ENCODE measurements at places on chromosomes 6 and 20.
A peak's percentile ranks its signal among the peaks of the same experiment; 100 is the strongest.

- no peak for DNase-seq
Observed at GRCh38 chr20:17557675-17558006, 12.2 kb upstream of the DSTN start.

DNA sequence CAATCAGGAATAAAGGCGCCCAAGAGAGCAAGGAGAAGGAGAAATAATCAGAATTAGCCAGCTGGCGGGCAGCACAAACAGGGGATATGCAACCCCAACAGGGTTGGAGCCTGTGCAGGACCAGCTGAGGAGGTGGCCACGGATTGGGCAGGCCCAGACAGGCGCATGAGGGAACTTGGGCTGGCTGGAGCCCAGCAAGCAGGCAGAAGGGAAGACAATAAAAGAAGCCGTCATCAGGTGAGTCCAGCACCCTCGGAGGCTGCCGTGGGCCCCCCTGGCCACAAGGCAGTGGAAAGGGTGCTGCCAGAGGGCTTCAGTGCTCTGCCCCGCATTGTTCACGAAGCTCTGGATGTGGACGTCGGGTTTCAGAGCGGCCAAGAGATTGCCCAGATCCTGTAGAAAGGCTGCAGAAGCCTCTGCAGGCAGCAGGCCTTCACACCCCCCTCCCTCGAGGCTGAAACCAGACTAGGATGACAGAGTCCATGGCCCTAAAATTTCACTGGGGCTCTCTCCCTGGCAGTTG is 28.4 kb upstream of the MAFB start:
- no peak for DNase-seq

DNA sequence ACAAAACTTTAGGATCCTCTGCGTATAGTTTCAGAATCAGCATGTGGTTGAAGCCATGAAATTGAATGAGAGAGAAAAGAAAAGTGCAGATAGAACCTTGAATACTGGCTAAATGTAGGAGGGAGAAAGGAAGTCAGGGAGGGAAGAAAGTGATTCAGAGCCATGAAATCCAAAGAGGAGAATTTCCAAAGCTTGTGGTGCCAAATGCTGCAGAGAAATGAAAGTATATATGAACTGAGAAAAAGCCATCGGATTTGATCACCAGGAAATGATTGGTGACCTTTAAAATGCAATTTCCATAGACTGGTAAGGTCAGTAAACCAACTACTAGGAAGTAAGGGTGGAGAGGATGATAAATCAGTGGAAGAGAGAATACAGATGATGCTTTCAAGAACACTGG is 142.3 kb downstream of the TFAP2A start:
- no peak for DNase-seq

DNA sequence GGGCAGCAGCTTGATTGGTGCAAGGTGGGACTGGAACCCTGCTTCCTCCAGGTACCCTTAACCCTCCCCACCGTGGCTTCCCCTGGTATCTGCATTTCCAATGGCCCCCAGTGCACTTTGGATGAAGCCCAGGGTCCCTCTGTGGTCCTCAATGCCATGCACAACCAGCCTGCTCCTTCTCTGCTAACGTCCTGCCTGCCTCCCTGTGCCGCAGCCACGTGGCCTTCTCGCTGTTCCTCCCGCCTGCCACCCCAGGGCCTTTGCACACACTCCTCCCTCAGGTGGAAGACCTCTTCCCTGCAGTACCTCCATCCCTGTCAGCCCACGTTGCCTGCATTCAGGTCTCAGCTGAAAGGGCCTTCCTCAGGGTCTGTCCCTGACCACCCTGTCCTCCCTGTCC is 101.6 kb downstream of the BMP7 start:
- DNase-seq, result no peak

DNA sequence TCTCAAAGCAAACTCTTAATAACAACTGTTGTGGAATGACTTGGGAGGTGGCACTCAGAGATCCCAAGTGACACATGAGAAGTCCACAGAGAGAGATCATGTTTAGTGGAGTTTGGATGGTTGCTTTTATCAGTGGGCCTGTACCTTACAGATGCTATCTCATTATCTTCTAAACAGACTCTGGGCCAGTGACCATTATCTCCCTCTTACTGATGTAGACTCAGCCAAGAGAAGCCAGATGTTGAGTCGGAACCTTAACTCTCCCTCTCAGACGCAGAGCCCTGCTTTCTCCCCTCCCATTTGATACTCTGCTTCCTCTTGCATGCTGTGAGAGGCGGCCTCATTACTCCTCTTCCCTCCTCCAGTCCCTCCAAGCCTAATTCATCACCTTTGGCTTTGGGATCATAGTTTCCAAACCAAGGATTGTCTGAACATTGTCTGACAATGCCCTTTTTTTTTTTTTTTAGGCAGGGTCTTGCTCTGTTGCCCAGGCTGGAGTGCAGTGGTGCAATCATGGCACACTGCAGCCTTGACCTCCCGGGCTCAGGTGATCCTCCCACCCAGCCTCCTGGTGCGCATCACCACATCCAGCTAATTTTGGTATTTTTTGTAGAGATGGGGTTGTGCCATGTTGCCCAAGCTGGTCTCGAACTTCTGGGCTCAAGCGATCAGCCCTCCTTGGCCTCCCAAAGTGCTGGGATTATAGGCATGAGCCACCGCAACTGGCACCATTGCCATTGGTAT is 4.5 kb upstream of the DDR1 start:
- DNase-seq, result no peak

DNA sequence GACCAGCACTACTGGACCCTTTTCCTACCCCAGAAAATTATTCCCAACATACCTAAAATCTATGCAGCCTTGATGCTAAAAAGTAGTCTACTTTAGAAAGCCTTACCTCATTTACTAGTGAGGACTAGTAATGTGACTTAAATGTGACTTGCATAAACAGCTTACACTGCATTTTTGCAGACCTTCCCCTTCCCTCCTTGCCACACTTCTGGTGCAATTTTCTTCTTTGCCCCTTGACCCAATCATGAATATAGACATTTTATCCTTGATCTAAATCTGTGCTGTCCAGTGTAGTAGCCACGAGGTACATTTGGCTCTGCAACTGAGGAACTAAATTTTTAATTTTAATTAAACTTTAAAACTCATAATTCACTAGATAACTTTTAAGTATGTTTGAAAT is 7.0 kb upstream of the ZKSCAN8 start:
- DNase-seq, result no peak

DNA sequence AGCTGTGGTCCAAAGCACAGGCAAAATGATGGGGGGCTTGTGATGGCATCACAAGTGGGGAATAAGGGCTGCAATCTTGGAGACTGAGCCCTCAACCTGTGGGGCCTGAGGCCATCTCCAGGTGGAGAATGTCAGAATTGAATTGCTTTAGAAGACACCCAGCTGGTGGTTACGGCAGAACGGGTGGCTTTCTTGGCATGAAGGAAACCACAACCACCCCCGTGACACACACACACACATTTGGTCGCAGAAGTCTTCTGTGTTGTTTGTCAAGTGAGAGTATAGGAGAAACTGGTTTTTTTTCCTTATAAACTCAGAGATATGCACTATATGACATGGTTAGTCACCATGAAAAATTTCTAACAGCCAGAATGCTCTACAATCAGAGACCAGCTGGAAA is 139.5 kb upstream of the CDH4 start:
- no peak for DNase-seq

- DNase-seq, result no peak
Observed at GRCh38 chr6:1770968-1771723, 161.4 kb downstream of the FOXC1 start.

DNA sequence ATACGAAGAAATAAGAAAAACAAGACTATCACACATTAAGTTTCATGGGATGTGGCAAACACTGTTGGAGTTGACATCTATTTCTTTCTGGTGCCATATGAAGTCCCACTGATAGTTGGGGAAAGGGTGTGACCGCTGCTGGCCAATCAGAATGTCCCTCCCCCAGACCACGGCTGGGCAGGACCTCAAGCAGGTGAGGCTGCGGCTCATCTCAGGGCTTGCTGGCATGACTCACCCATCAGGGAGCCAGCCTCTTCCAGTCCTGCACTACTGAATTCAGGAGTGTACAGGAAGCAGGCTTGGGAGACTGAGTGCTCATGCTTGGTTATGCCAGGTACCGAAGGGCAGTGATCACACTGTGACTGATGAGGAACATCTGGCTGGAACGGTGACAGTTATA is 18.9 kb downstream of the PREP start:
- no peak for DNase-seq

- DNase-seq, result peak; percentile 42
Observed at GRCh38 chr6:40550202-40551101, 36.7 kb downstream of the LRFN2 start.

- no peak for DNase-seq
Observed at GRCh38 chr6:139508023-139508422, 133.6 kb upstream of the CITED2 start.

- DNase-seq, result no peak
Observed at GRCh38 chr6:140752234-140752633, 1377.8 kb upstream of the CITED2 start.

GRCh38 chr6:159680104-159680503 is 12.9 kb downstream of the SOD2 start:
- DNase-seq, result no peak

DNA sequence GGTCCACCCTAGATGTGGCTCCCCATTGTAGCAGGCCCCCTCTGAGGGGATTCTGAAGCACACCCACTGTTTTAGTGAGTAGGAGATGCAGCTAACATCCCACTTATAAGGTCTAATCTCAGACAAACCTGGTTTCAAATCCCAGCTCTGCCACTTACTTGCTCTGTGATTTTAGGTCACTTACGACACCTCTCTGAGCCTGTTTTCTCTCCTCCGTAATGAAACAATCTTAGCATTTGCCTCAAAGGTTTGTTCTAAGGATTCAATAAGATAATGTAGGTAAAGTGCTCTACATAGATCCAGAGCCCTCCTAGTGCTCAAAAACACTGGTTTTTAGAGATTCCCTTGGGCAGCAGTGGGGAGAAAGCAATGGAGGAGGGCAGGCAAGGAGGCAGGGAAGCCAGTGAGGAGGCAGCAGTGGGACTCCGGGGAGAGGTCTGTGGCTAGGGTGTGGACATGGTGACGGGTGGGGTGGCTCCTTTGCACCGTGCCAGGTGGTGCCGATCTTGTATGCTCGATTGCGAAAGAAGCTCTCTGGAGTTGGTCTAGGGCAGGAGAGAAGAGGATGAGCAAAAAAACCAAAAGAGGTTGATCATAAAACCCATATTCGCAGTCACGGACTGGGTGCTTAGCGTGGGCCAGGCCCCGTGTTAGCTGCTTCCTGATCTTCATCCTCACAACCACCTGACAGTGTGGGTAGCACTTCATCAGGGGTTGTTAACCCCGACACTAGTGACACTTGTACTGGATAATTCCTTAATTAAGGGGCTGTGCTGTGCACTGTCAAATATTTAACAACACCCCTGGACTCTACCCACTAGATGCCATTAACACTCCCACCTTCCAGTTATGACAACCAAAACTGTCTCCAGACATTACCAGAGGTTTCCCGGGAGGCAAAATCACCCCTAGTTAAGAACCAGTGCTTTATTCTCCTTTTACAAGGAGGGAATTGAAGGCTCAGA is 16.8 kb upstream of the PTGIS start:
- DNase-seq, result no peak

- no peak for DNase-seq
Observed at GRCh38 chr6:24823185-24823584, 24.5 kb upstream of the ARMH2 start.

DNA sequence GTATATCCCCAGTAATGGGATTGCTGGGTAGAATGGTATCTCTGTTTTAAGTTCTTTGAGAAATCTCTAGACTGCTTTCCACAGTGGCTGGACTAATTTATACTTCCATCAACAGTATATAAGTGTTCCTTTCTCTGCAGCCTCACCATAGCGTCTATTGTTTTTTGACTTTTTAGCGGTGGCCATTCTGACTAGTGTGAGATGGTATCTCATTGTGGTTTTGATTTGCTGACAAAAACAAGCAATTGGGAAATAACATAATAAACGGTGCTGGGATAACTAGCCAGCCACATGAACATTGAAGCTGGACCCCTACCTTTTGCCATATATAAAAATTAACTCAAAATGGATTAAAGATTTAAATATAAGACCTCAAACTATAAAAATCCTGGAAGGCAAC is 14.2 kb downstream of the OR2A4 start:
- DNase-seq, result no peak

DNA sequence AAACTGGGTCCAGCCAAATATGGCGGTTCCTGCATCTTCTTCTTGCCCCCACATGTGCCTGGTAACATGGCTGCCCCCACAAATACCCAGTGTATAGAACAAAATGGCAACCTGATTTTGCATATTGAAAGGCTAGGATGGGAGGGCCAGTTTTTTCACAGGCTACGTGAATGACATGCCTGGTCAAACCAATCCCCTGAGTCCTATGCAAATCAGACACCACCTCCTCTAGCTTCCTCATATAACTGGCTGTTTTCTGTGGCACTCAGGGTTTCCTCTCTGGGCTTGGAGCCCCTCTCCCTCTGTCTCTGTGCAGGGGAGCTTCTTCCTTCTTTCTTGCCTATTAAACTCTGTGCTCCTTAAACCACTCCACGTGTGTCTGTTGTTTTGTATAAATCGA is 372.1 kb downstream of the KIF16B start:
- no peak for DNase-seq

DNA sequence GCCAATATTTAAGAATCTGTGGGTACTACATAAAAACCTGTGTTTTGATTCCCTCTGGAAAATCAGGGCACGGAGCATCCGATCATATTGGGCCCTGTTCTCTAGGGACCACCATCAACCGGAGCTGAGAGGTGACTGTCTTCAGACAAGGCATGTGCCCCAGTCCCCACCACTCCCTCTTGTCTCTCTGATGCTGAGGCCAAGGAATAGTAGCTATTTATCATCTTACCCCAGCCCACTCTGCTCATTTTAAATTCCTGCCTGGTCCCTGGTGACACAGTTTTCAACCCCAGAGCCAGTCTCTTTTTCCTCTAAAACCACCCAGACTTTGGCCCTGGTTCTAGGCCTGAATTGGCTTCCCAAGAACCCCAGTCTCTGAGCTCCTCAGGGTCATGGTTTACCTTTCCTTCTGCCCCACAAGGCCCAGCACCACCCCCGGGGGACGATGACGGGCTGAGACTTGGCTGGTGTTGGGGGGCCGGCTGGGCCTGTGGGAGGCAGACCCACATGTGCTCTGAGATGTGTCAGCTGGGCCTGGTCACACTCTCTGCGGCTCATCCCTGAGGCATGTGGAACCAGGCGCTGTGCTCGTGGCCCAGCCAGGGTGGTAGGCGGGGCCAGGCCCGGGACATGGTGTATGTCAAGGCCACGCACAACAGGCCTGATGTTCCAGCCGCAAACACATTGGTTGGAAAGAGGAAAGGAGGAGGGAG is 114.4 kb downstream of the CEBPB start:
- DNase-seq, result peak; percentile 83

DNA sequence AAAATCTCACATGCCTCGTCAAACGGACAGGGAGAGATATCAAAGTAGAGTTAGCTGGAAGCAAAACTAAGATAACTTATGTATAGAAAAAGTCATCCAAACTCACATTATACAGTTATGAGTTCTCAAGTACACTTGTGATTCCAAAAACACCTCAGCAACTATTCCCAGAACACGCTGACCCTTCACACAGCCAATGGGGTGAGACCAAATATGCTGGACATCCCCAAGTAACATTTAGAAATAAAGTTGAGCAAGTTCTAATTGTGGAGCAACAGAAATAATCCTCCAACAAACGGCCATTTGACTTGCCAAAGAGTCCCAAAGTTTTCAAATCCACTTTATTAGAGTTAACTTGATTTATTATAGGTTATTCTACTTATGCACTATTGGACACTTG is 52.4 kb downstream of the LY86 start:
- DNase-seq, result no peak

Data from SK-N-DZ (cell line).